Breast epithelium (tissue), 4 donors: ENCODE measurements at places on chromosomes 2 and 18.

DNA sequence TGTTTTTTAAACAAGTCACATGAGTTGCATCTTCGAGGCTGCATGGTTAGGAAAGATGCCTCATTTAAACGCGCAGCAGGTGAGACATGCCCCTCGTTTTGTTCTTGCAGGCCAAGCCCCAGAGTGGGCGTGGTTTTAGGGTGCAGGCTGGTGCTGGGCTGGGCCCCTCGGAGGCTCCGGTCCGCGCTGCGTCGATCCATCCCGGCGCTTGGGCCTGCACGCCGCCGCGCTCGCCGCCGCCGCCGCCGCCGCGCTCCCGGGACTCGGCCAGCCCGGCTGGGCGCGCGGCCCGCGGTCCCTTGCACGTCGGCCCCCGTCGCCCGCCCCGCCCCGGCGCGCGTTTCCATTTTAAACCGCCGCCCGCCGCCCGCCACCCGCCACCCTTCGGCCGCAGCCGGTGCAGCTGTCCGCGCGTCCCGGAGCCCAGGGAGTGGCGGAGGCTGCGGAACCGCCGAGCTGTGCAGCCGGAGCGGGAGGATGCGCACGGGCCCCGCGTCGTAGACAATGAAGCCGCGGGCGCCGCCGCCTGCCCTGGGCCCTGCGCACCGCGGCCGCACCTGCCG is 175.5 kb downstream of the AGAP1 start:
- H3K4me3 ChIP-seq = peak overlapping the region; percentile 58
- no peaks in the 10 kb centered on the region for H3K27me3 ChIP-seq
- no peaks in the 10 kb centered on the region for H3K36me3 ChIP-seq
- DNase-seq = no peak

GRCh38 chr18:69770238-69770637 is 177.4 kb downstream of the CD226 start:
- no peak overlapping the region for H3K27ac ChIP-seq
- H3K36me3 ChIP-seq = no peaks in the 10 kb centered on the region
- H3K4me3 ChIP-seq = no peak overlapping the region

DNA sequence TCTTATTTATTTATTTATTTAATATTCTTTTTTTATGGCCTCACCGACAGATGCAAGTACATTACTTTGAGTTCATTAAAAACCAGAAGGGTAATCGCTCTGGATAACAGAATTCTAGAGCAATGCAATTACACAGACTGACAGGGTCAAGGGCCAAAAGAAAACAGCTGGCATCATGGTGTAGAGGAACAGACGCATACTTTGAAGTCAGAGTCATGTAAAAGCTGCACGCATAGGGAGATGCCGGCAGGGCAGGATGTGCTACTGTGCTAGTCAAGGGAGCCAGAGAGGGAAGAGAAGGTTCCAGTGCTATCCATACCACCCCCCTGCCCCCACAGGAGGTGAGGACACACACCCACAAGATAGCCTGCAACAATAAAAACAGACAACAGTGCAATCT is 115.2 kb upstream of the TFCP2L1 start:
- DNase-seq = no peak
- H3K4me3 ChIP-seq = no peak overlapping the region
- H3K4me1 ChIP-seq = no peaks in the 10 kb centered on the region
- H3K27ac ChIP-seq = no peak overlapping the region
- H3K27me3 ChIP-seq = no peaks in the 10 kb centered on the region
- no peaks in the 10 kb centered on the region for H3K36me3 ChIP-seq

DNA sequence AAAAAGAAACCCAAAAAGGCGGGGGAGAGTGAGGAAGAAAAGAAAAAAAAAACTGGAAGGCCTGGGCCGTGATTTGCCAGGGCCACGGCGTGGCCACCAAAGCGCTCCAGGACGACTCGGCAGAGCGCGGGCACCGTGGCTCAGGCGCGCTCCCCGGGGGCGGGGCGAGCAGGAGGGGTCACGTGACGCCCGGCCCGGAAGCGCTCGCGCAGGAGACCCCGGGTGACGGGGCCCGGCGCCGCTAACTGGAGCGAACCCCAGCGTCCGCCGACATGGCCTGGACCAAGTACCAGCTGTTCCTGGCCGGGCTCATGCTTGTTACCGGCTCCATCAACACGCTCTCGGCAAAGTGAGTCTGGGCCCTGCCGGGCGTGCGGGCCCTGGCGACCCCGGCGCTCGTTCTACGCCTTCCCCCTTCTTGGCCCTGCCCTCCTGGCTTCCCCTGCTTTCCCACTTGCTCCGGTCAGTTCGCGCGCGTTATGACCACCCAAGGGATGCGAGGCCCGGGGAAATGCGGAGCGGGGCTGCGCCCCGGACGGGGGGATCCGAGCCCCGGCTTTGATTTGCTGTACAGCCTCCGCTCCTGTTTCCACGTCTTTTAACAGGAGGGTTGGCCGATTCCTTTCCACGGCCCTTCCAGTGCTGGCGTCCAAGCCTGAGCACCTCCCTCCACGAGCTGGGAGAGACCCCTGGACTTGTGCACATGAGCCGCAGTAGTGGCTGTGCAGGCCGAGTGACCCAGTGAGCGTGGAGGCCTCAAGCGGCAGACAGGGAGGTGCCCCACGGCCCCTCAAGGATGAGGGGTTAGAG is at the start of gene SLC35F6:
Gene SLC35F6, plus strand, starts transcription at position 207 of the 810 bp plus-strand sequence. Its CDS starts 66 bp downstream, at position 273.
- H3K4me3 ChIP-seq = peak within 1 kb of the TSS; percentile 87
- H3K27ac ChIP-seq = peak within 1 kb of the TSS; percentile 94
- H3K27me3 ChIP-seq = no peaks in the 10 kb centered on the region
- H3K36me3 ChIP-seq = no peaks in the 10 kb centered on the region

GRCh38 chr2:158557752-158558151 is 101.0 kb downstream of the PKP4 start:
- H3K36me3 ChIP-seq = no peaks in the 10 kb centered on the region
- no peaks in the 10 kb centered on the region for H3K27me3 ChIP-seq
- DNase-seq = no peak
- no peaks in the 10 kb centered on the region for H3K4me1 ChIP-seq
- H3K27ac ChIP-seq = no peak overlapping the region
